ENCODE measurements at places on chromosomes 3 and 15.

DNA sequence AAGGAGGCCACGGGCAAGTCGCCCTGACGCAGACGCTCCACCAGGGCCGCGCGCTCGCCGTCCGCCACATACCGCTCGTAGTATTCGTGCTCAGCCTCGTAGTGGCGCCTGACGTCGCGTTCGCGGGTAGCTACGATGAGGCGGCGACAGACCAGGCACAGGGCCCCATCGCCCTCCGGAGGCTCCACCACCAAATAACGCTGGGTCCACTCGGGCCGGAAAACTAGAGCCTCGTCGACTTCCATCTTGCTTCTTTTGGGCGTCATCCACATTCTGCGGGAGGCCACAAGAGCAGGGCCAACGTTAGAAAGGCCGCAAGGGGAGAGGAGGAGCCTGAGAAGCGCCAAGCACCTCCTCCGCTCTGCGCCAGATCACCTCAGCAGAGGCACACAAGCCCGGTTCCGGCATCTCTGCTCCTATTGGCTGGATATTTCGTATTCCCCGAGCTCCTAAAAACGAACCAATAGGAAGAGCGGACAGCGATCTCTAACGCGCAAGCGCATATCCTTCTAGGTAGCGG is at the start of gene EPM2AIP1:
Gene EPM2AIP1 (minus strand): TSS at position 326 of the 520 bp plus-strand sequence. CDS start 54 bp downstream, at position 272.
- no peak for DNase-seq

DNA sequence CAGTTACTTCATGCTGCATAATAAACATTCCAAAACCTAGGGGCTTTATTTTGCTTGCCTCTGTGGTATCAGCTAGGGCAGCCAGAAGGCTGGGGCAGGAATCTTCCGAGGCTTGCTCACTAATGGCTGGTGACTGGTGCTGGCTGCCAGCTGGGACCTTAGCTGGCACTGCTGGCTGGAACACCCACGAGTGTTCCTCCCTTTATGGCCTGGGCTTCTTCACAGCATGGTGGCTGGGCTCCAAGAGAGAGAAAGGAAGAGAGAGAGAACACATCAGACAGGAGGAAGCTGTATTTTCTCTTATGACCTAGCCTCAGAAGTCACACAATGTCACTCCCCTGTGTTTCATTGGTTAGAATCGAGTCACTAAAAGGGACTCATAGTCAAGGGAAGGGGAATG is 23.9 kb upstream of the CDCP1 start:
- peak; percentile 14 for DNase-seq

DNA sequence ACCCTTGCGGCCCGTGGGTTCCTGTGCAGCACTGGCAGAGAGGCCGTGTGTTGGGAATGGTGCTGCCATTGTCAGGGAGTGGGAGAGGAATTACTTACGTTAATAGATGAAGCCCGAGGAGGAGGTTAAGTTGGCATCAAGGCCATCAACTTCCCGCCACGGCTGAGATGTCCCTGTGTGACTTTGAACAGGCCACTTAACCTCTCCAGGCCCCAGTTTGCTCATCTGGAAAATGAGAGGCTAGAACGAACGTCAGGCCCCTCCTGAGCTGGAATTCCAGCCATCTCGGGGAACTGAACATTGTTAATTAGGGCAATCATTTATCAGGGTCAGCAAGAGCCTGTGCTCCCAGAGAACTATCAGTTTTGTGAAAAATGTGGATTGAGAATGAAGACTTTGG is 91.4 kb upstream of the MYZAP start:
- no peak for DNase-seq

DNA sequence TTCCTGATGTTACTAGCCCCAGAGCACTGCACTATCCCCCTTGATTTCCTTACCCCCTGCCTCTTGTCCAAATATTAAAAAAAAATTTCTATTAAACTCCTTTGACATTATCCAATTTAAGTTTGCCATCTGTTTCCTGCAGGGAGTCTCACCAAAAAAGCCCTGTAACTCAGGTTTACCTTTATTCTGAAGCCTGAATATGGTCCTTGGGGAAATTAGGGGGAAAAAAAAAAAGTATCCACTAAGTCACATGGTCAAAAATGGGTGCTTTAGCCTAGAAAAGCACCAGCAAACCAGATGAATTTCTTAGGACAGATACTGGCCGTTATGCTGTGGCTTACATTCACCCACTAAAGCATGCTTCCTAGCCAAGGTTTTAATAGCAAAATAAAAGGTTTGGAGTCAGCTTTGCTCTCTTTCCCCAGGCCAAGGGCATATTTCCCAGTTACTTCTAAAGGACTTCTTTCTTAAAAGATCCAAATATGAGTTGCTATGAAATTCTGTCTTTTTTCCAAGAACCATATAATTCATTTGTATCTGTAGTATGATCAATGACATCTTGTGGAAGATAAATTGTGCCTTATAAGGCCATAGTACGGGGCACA is 394.9 kb downstream of the LSAMP start:
- peak; percentile 58 for DNase-seq

DNA sequence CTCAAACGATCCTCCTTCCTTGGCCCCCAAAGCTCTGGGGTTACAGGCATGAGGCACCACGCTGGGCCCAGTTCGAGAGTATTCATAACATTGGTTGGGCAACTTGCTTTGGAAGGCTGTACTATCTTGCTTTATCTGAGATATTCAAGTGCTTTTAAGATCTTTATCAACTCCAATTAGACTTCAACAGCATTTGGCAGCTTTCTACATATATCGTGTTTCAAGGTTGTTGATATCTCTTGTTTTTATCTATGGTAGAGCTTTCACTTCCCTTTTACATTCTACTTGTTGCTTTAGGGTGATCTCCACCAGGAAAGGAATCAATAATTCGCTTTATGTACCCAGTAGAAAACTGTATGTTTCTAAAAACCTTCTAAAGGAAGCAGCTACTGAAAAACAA is 395.3 kb downstream of the IL5RA start:
- DNase-seq, result no peak

DNA sequence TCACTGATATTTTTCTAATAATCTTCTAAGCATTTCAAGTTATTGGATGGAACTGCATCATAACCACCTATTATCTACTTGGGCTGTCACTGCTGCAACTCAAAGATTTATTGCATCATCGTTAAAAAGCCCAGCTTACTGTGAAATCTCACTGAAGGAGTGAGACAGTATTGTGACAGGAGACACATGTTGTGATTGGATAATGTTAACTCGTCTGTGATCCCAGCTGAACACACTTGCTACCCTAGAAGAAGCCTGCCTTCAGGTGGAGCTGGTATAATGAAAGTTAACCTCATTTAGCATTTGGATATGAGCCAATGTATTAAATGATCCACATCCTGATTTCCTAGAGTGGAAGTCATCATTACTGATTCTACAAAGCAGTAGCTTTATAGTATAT is 138.1 kb downstream of the MAP2K5 start:
- DNase-seq, result no peak

- no peak for DNase-seq
Measured at GRCh38 chr3:142046320-142047020, 102.9 kb downstream of the TFDP2 start.

DNA sequence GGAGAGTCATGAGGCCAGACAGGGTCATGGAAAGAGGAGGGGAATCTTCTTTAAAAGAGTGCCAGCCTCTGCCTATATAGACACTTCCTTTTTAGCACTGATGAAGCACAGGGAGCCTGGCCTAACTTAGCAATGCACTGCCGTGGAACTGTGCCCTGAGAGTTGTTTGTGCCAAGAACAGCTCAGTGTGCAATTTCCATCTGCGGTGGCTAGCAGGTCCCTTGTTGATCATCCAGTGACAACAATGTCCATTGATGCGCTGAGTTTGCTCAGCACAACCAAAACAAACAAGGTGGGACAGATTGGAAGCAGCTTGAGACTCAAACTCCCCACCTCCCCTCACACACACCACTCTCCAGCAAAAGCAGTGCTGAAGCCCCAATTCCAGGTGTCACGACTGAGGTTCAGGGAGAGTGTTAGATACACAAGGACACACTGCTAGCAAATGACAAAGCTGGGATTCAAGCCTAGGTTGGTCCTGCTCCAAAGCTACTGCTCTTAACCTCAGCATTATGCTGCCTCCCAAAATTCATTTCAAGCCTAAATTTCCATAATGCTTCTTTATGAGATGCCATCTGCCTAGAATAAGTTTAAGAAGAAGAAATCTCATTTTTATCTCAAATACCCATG is 316.6 kb upstream of the UBE2E2 start:
- DNase-seq, result peak; percentile 45

GRCh38 chr15:64699751-64700388 is 75.5 kb downstream of the RBPMS2 start:
- DNase-seq, result no peak

GRCh38 chr3:153503873-153504272 is 341.8 kb downstream of the RAP2B start:
- DNase-seq, result no peak

DNA sequence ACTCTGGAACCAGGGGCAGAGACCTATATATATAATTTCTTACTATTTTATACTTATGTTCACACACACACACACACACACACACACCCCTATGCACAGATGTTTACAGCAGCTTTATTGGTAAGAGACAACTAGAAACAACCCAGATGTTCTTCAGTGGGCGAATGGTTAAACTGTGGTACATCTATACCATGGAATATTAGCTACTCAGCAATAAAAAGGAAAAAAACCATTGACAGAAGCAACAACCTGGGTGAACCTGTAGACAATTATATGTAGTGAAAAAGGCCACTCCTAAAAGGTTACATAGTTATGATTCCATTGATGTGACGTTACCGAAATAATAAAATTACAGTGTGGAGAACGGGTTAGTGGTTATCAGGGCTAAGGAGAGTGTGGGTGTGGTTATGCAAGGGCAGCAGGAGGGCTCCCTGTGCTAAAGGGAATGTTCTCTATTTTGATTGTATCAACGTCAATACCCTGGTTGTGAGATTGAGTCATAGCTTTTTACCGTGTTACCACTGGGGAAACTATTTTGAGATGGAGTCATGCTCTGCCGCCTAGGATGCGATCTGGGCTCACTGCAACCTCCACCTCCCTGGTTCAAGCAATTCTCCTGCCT is 85.5 kb downstream of the FLNB start:
- DNase-seq, result no peak

GRCh38 chr3:80238152-80238551 is 470.4 kb upstream of the ROBO1 start:
- no peak for DNase-seq

DNA sequence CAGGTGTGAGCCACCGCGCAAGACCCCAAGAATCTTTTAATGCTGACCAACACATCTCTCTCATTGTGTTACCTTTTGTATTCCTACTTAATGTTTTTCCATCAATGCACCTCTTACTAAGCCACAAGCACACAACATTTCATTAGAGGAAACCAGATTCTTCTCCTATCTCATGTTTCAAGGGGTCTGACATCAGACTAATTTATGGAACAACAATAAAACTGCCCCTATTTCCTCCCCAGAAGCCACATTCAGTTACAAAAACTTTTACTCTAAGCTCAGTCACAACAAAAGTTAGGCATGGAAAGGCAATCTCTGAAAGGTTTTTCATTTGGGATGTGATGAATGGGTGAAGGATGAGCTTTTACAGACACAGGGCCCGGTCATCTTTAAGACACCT is 251.8 kb downstream of the MAGI1 start:
- no peak for DNase-seq

- no peak for DNase-seq
Measured at GRCh38 chr3:15458212-15458780, 30.9 kb downstream of the EAF1 start.

DNA sequence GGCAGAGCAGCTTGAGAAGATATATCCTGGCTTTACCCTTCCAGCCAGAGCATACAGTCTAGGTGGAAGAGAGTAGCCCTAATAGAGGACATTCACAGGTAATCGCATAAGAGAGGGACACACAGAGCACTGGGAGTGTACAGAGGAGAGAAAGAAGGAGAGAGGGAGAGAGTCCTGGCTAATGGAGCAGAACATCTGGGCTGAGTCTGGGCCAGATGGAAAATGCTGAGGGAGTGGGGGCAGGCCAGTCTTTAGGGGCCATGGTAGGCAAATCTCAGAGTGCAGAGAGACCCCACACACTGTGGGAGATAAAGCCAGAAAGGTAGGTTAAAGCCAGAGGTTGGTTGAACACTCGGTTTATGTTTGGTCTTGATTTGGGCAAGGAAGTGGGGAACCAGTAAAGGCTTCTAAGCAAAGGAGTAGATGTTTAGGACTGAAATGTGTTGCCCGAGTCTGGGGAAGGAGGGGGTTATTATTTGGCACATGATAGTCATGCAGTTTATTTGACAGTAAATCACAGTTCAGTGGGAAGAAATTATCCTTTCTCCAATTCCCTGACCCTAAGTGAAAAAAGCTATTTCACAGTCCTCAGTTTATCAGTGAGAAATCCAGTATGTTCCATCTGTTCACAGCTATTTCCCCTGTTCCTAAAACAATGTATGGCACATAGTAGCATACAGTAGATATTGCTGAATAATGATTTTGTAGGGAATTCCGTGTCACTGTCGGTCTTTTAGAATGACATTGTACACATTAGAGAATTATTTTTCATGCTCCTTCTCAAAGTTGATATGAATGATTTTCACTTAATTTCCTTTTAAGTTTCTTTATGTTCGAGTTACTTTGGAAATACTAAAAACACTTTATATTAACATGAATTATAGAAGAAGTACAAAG is 45.7 kb downstream of the PDHB start:
- DNase-seq, result no peak

DNA sequence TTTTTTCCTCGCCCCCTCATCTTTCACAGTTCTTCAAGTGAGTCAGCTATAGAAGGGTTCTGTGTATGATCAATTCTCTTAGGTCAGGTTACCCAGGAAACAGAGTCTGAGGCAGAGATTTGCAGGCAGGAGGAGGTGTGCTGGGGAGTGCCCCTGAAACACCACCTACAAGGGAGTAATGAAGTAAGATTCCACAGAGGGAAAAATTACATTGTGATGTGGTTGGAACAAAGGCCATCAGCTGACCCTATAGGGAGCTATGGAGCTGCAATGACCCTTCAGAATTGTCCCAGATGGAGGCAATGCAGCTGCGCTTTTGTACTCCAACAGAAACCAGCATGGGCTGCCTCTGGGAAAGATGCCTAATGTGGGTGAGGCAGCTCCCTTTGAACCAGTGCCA is 142.2 kb upstream of the CNTN3 start:
- DNase-seq, result no peak

DNA sequence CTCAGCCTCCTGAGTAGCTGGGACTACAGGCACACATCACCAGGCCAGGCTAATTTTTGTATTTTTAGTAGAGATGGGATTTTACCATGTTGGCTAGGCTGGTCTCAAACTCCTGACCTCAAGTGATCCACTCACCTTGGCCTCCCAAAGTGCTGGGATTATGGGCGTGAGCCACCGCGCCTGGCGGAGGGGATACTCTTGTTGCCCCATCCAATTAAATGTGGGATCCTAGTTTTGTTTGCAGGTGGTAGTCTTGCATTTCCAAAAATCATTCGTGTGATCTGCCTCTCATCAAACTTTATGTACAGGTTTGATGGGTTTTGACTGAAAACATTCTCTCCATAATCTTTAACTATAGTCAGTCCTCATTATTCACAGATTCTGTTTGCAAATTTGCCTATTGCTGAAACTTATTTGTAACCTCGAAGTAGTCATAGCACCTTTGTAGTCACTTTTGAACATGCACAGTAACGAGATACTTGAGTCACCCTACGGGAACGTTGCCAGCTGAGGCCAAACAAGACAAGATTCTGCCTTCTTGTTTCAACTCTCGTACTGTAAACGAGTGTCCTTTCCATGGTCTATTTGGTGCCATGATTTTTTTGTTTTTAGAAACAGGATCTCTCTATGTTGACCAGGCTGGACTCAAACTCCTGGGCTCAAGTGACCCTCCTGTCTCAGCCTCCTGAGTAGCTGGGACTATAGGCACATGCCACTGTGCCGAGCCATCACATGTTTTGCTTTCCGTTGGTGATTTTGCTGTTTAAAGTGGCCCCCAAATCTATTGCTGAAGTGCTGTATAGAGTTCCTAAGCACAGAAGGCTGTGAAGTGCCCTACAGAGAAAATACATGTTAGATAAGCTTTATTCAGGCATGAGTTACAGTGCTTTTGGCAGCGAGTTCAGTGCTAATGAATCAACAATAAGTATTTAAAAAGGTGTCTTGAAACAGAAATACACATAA is 8.1 kb upstream of the MAPK6 start:
- DNase-seq, result no peak
